Stimulated activated CD4-positive, alpha-beta T cell treated with anti-CD3 and anti-CD28 coated beads, Interleukin-2, amount 100 ng/mL, for 24 hours (primary cell): ENCODE measurements at places on chromosomes 11 and 22.
A peak's percentile ranks its signal among the peaks of the same experiment; 100 is the strongest.

GRCh38 chr11:35735903-35736302 is 73.3 kb downstream of the TRIM44 start:
- DNase-seq, result no peak

DNA sequence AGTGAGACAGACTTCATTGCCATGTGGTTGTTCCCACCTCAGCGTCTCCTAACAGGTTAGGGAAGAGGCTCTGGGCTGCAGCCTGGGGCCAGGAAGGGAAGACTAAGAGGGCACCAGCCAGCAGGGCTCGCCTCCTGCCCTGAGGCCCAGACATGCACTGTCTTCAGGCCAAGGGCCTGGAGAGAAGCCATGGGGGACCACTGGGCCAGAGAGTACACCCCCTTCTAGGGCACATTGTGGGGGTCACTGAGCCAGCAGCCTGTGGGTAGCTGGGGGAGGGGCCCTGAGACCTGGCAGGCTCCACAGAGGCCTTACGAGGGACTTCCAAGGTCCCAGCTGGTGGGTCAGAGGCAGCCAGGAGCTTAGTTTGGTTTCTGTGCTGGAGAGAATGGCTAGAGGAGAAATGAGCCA is 25.0 kb upstream of the MYRF start:
- DNase-seq, result no peak

- DNase-seq, result no peak
Measured at GRCh38 chr11:60830478-60831142, 11.3 kb upstream of the CCDC86 start.

GRCh38 chr11:80024119-80024518 is 583.3 kb upstream of the TENM4 start:
- DNase-seq, result no peak

DNA sequence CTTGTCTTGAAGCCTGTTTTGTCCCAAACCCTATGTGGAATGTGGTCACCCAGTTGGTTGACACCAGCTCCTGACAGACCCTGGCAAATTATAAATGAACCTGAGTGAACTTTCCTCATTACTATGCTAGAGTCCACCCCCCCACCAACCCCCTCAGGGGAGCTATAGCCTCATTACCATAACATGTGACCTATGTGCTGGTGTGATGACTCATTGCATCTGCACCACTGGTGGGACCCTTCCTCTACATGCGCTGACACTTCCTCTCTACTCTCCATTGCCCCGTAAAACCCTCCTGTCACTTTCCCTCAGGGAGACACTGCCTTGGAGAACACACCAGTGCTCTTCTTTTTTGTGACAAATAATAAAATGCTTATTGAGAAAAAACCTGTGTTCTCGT is 105.0 kb upstream of the SESN3 start:
- DNase-seq, result no peak

- peak; percentile 74 for DNase-seq
Measured at GRCh38 chr11:14643697-14644225, at the start of gene PDE3B. Gene PDE3B, plus strand, starts transcription at chr11:14643804. Its CDS starts 272 bp downstream, at chr11:14644076.

DNA sequence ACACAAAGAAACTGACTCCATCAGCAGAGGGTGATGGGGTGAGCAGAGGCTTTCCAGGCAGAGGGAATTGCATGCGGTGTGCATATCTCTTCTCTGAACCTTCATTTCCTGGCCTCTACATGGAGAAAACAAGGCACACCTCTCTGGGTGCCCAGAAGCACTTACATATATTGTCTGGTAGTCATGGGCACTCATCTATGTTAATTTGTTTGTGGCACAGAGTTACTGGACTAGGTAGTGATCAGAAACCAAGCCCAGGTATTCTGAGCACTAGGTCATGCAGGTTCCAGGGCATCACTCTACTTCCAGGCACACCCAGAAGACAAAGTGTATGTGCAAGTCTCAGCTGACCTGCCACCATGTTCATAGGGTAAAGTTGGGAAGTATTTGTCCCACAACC is 56.5 kb downstream of the FZD4 start:
- no peak for DNase-seq

DNA sequence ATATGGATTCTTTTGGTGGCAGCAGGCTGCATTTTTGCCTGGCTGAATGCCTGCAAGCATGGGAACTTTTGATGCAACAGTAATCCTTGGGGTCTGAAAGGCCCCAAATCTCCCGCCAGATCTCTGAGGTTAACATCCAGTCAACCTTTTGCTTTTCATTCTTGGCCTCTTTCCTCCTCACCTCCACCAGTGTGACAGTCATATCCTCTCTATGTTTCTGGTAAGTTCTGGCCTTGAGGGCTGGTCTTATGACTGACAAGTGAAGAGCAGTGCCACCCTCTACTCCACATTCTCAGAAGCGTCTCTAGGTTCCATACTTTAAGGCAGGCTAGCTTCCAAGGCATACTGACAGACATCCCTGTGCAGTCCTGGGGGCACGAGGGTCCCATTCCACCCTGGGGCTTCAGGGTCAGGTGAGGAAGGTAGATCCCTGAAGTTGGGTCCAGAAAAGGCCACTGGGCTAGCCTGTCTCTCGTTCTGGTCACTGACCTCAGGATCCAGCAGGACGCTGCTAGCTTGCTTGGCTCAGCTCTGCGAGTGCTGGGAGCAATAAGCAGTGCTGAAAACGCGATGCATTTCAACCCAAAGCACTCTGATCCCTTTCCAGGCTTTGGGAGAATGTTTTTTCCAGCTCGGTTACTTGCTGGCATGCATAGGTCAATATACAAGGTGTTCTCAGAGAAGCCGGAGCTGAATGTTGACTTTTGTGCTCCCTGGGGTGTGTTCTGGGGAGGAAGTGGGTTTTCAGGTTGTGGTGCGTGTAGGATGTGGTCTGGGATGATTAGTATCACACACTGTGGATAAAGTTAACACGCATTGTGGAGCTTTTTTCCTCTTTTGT is 75.2 kb downstream of the PTPRJ start:
- DNase-seq, result peak; percentile 54

- DNase-seq, result no peak
Measured at GRCh38 chr11:111737444-111738210, 28.6 kb downstream of the PPP2R1B start.

DNA sequence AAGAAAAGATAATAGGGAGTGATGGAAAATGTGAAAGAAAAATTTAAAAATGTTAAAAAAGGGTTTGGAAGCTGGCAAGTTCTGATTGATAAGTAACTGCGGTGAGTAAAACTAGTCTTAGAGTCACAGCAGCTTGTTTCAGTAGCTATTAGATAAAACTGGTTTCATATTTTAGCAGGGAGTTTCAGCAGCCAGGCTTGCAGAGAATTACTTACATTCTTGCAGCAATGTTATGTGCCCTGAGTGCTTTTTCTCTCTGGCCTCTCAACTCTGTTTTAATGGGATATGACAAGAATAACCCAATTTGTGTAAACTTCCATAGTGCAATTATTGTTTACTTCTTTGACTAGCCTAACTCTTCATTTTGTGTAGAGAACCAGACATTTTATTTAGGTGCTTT is 33.6 kb downstream of the PPME1 start:
- DNase-seq, result no peak

DNA sequence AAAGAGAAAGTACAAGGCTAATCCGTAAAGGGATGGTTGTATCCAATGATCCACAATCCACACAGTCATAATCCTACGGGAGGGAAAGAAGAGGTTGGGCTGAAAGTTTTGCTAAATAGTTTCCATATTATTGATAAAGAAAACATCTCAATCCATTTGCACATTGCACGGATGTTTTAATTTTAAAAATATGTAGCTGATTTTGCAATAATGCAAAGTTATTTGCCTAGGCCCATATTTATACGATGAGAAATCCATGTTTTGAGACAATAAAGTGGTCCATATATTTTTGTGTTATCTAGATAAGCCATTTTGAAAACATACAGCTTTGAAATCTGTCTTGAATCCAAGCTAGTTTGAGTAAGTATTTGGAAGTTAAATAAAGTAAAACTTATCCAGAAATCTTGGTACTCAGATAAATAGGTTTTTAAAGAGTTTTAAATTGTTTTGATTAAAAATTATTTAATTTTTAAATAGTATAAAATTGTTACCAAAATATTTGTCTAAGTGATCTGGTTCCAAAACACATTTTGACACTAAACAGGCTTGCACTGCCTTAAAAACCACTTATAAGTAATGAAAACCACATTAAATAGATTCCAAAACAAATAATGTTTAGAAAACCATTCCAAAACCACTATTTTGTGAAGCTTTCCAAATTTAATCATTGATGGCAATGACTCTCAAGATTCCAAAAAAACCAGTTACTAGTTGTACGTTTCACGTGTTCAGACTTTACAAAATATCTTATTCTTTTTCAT is 38.2 kb upstream of the PAMR1 start:
- DNase-seq, result no peak

- DNase-seq, result no peak
Measured at GRCh38 chr22:41975299-41976069, 6.2 kb downstream of the SEPTIN3 start.

- DNase-seq, result no peak
Measured at GRCh38 chr11:131851964-131852755, 481.7 kb downstream of the NTM start.

DNA sequence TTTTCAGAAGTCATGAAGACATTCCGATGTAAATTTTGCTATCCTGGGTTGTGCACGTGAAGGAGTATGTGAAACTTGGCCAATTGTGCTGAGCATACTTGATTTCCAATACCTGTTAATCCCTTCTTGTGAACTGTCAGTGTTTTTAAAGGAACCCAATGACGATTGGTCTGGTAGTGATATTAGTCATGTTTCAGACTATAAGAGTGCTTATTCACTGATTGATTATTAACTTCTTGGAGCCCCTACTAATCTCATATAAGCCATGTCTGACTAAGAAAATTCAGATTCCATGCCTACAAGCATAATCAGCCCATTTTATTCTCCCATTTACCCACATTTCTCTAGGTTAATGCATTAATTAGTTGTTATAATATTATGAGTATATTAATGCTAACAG is 330.8 kb upstream of the MTNR1B start:
- no peak for DNase-seq

- DNase-seq, result no peak
Measured at GRCh38 chr11:109733245-109733644, 311.3 kb downstream of the C11orf87 start.

GRCh38 chr11:134231958-134232659 is 7.6 kb downstream of the VPS26B start:
- DNase-seq, result no peak

DNA sequence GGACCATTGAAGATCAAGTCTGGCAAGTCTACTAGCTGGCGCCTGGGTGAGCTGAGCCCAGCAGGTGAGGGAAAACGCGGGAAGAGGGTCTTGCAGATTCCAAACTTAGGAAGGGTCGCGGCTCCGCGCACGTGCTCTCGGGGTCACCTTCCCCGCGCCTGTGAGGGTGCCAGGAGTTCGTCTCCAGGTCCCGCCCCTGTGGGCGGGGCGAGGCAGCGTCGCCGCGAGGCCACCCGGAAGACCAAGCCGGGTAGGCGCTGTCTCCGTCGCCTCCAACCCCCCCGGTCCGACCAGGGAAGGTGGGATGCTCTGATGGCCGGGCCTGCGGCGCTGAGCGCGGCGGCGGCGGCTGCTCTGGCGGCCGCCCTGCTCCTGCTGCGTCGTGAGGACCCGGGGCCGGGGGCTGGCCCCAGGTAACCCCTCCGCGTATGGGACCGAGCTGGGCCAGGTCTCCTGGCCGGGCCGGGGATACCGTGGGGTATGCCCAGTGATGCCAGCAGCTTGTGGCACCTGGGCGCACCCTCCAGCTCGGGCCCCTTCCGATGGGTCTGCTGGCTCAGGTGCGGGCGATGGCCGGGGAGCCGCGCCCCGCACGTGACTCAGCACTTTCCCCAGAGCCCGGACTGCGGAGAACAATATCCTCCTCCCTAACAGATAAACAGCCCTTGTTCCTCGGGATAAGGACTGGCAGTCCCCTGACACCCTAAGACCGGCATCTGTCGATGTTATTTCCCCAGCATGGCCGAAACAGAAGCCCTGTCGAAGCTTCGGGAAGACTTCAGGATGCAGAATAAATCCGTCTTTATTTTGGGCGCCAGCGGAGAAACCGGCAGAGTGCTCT is at the start of gene HTATIP2:
Gene HTATIP2, plus strand, starts transcription at position 215 of the 841 bp plus-strand sequence. Its CDS starts 524 bp downstream, at position 739.
- peak; percentile 79 for DNase-seq

DNA sequence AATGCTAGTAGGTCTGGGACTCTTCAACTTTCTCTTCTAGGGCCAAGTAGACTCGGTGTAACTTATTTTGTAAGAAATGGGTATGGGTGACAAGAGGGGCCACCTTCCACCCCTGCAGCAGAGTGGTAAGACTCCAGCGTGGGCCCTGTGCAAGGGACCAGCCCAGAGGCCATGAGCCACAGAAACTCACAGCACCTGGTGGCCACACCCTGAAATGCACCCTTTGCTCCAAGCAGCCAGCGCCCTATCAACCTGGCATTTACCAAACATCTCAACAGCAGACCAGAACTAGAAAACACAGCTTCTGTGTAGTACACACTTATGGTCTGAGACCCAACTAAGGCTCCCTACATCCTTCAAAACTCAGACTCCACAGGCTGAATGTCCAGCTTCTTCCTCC is 5.7 kb downstream of the CDCA5 start:
- peak; percentile 75 for DNase-seq

- no peak for DNase-seq
Measured at GRCh38 chr22:29580200-29580810, 608 bp downstream of the NIPSNAP1 start.

- no peak for DNase-seq
Measured at GRCh38 chr22:20271114-20271994, 3.2 kb upstream of the RTN4R start.
